Renal cortical epithelial cell (primary cell): ENCODE measurements at places on chromosomes 12 and 14. TPM values are rescaled to one million over a fixed set of nuclear protein-coding genes. Genes with fewer than 3 reads are reported as not detected.

The KRT72 gene
- total RNA-seq: not detected in 2 replicates

The FMNL3 gene
- 25.7 and 34.2 TPM in 2 replicates for total RNA-seq

The PRPH gene
- total RNA-seq: not detected in 2 replicates

The ZFHX2 gene
- total RNA-seq: 0.69 and 1.8 TPM in 2 replicates

The IFNG gene
- total RNA-seq: not detected in 2 replicates

The ACVRL1 gene
- total RNA-seq: 2.1 and 3.5 TPM in 2 replicates

The BCL11B gene
- 0.17 and 0.20 TPM in 2 replicates for total RNA-seq

The RPGRIP1 gene
- 0.05 TPM in 1 of 2 replicates, not detected in the other for total RNA-seq

The SERPINA4 gene
- total RNA-seq: 0.55 TPM in 1 of 2 replicates, not detected in the other

GRCh38 chr12:93369505-93369904 is 8.2 kb upstream of the NUDT4 start:
- DNase-seq: no peak

DNA sequence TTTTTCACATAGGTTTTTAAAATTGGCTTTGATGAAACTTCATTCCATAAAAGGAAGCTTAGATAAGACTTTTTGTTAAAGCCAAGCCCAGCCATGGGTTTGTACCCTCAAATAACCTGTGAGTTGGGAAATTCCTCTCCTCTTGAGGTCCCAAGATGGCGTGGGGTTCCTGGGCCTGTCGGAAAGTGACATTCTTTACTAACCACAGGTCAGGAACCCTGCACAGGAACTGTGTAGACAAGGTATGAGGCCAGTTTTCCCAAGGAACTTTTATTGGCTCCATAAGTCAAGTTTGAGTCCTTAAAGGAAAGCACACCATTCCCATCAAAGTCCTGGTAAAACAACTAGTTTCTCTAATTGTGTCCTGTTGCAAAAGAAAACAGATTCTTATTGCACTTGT is 65.0 kb upstream of the AMN start:
- no peak for DNase-seq

DNA sequence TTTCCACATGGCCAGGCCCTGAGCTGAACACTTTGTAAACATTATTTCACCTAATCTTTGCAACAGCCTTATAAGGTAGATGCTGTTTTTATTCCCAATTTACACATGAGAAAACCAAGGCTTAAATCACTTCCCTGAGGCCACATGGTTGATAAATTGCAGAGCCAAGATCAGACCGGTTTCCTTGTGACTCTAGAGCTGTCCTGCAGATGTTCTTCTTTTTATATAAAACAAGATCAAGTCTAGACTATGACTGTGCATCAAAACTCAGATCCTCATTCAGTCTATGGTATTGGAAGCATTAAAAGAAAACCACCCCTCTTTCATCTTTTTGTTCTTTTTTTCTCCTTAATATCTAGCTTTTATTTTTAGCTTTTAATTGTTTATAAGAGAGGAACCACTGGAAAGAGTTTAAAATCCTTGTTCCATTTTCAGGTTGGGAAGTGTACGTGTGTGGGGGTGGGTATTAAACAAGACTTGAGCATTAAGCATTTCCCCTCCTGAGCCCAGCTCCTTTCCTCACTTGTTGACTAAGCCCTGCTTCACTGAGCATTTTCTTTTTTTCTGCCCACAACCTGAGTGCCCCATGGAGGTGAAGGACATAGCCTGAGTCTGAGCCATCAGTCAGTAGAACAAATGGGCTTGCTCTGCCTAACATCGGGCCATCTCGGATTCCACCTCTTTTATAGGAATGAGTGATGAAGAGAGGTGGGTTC is 45.4 kb downstream of the GPATCH2L start:
- no peak for DNase-seq

DNA sequence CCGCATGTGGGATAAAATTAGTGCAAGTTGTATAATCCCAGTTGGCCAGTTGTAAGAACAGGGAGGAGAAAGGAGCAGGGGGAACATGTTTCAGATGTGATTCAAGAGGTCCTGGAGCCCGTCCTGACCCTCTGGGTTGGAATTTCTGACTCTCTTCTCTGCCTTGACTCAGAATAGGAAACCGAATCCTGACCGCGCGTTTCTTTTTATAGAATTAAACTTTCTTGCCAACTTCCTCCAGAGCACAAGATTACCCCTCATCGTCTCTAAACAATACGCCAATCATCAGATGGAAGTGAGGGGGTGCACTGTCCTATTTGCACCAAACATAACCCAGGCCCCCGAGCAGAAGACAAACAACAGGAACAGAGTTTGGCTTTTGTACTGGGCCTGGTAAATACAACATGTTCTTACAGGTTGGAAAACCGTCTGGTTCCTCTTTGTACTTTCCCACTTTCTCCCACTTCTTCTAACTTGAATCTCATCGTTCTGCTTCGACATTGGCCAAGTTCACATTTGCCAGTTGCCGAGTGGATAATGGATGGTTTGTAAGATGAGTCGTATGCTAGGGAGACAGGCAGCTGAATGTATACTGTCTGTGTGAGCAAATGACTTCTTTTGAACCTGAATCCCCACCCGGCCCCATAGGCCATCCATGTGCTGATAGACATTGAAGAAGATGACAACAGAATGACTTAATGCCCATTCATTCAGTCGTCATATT is 42.6 kb upstream of the MED13L start:
- DNase-seq: no peak

GRCh38 chr12:26746121-26746714 is 86.8 kb downstream of the ITPR2 start:
- peak; percentile 75 for DNase-seq

GRCh38 chr14:34030864-34031263 is 80.0 kb upstream of the EGLN3 start:
- no peak for DNase-seq

DNA sequence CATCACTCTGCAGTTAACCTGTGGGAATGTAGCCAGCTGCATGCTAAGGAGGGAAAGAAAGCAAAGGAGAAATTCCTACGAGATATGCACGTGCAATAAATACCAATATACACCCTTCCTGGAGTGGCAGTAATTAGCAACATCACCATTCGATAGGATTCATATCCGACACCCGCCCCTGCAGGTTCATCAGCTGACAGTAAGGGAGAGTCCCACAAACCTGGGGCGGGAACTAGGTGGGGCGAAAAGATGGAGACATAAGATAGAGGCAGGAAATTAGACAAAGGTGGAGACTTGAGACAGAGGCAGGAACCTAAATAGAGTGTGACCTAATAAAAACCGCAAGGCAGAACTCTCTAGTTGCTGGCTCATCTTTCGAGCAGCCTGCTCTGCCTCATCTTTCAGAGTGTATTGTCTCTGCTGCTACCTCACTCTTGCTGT is 51.6 kb downstream of the PLEKHG3 start:
- DNase-seq: peak; percentile 39

DNA sequence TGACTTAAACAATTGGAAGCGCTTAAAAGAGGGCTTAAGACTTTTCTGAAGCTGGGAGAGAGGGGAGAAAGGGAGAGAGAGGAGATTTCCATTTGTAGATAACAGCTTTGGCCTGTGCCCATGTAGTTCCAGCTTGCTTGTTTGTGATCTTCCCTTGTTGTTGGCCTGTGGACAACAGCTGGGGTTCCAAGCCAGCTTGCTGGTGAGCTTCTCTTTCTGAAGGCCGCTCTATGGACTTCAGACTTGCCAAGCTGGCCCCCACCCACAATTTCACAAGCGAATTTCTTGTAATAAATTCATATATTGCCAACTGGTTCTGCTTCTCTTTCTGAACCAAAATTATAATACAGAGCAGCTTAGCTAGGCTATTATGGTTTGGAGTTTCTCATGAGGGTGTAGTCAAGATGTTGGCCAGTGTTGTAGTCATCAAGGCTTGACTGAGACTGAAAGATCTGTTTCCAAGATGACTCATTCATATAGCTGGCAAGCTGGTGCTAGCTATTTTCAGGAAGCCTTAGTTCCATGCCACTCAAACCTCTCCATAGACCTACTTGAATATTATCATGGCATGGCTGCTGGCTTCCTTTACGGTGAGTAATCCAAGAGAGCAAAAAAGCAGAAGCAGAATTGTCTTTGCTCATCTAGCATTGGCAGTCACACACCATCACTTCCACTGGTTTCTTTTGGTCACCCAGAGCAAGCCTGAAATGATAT is 89.4 kb downstream of the ATP23 start:
- peak; percentile 74 for DNase-seq

DNA sequence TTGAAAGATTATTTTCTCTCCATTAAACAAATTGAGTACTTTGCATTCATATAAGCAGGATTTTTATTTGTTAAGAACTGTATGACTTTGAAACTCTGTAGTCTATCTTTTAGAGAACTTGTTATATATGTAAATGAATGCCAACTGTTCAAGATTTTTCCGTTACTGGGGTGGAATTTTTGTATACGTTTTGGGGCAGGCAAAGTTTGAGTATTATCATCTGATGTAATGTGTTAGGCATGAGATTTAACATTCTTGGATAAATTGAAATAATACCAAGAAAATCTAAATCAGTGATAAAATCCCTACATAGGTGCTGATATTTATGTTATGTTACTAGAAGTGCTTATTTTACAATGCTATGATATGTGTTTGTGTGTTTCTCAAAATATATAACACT is 8.4 kb downstream of the CNOT2 start:
- DNase-seq: no peak

- peak; percentile 88 for DNase-seq
Observed at GRCh38 chr14:75559451-75560222, 18.8 kb upstream of the FLVCR2 start.

DNA sequence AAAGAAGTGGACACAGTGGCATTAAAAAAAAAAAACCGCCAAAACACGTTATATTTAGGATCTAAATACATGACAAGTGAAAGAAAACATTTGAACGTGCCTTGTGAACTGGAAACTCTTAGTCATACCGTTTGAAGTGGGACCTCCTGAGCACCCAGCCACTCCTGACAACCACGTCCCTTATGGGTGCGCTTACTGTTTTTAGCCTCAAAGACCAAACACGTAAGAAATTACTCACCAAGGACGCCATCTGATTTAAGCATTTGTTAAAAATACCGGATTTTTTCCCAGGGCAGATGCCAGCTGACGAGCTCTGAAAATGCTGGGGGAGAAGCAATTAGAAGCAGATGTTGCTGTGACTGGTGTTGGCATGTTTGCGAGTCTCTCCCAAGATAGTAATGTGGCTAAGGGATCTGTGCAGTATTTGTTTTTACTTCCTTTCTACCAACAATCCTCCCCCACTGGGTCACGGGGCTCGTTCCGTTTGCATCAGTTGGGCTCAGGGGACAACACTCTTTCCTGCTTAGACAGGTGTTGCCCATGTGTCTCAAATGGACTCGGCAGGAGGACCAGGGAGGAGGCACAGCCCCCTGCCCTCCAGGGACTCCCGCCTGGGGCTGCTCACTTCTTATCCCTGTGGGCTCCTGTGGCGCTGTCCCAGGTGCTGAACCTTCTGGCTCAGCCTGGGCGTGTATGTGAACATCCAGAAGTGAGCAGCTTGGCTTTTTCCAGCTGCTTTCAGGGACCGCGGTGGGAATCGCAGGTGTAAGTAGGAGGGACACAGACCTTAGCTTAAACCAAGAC is 101.0 kb downstream of the BEGAIN start:
- peak; percentile 25 for DNase-seq

DNA sequence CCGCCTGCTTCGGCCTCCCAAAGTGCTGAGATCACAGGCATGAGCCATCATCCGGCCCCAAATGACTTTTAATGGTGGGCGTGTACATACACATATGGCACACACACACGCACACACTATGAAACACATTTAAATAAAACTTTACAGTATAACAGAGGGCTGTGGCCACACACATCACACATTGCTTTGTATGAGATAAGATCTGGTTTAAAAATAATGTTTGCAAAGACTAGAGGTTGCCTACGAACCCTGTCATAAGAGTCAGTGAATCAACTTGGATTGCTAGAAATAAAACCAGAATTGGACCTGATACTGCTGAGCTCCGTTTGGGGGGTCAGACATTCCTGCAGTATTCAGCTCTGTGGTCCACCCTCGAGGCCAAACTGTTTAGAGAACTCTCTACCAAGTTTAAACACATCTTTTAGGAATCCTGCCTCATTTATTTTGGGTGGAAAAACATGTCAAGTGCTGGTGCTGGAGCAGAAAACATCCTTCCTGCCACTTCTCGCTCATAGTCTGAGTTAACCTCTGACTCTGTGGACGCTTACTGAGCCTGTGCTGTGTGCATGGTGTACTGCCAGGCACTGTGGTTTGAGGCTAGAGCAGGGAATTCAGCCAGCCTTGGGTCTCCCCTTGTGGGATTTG is 47.8 kb upstream of the EML1 start:
- no peak for DNase-seq

DNA sequence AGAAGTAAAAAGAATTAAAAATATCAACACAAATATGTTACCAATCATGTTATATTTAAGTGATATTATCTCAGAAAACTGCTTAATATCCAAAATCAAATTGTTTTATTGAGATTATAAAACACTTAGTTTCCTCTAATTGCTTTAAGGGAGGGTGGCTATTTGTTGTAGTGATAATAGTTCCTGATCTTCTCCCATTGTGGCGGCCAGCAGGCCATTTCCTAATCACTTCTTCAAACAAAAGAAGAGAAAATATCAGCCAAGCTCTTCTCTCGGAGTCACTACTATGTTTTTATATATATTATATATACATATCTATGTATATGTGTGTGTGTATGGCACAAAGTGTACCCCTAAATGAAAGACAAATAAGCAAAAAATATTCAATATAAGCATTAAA is 31.5 kb downstream of the ERO1A start:
- no peak for DNase-seq

DNA sequence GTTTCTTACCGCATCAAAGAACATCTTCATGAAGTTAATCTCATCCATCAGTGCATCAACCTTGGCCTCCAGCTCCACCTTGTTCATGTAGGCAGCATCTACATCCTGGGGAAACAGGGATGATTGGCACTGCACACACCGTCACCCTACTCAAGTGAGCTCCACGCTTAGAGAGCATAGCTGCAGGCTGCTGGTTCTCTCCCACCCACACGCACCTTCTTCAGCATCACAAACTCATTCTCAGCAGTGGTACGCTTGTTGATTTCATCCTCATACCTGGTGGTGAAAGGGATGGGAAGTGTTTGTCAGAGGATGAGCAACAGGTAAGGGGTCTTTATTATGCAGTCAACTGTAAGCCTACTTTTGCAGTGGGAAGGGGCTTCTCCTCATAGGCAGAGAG is 2.3 kb downstream of the KRT5 start:
- DNase-seq: no peak

- DNase-seq: no peak
Observed at GRCh38 chr14:92581966-92582566, 68.5 kb downstream of the RIN3 start.

GRCh38 chr12:17159506-17160300 is 553.7 kb upstream of the LMO3 start:
- no peak for DNase-seq

DNA sequence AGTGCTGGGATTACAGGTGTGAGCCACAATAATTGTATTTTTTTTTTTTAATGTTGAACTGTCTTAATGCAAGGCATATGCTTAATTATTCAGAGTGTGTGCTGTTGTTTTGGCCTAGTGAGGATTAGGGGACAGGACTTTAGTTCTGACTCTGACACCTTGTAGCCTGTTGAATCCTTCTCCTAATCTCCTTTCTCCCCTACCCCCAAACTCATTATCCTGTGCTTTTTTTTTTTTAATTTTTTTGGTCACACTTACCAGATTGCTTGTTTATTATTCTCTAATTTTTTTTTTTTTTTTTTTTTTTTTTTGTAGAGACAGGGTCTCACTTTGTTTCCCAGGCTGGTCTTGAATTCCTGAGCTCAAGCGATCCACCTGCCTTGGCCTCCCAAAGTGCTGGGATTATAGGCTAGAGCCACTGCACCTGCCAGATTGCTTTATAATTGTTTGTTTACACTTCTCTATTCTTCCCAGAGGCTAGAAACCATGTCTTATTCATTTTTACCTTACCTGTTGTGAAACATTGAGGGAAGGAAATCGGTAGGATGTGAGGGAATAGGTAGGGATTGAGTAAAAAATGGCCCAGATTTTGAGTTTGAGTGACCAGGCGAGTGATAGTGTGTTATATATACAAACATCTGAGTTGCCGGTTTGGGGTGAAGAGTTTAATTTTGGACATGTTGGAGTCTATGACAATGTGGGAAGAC is 32.2 kb downstream of the DIP2B start:
- DNase-seq: no peak
